Activated naive CD4-positive, alpha-beta T cell treated with anti-CD3 and anti-CD28 coated beads, Interleukin-2, amount 10 ng/mL, durations not matched to agents 7 days and 5 days (primary cell): ENCODE measurements at places on chromosomes 5 and 9.

DNA sequence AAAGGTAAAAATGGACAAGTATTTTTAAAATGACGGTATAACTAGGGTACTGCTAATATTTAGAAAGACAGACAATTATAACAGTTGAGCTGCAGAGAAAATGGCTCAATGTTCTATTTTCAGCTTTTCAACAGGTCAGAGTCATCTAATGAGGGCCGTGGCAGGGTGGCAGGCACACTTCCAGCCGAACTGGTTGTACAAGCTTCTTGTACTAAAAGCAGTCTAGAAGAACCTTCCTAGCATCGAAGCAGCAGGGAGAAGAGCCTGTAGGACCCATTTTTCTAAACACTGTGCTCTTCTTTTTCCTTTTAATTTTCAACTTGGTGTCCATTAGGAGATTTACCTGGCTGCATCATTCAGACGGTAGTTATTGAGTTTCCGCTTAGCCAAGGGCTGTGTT is 85.6 kb downstream of the SLC28A3 start:
- no peak for DNase-seq

- DNase-seq: no peak
These were observed 5.1 kb downstream of the IGFBPL1 start for GRCh38 chr9:38419181-38419580.

DNA sequence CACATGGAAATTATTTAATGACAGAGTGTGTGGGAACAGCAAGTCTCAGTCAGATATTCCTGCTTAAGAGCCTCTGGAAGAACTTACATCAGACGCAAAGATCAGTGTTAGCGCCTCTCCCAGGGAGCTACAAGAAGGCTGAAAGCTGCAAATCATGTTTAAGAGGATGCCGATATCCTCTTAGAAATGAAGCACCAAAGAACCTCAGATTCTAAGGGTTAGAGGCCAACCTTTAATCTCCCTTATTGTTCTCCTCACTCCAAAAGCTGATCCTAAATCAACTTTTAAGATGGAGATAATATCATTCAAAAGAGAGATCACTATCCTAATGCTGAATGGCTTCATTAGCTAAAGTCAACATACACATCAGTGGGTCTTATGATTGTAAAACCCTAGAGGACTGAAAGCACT is 160.6 kb downstream of the NFIB start:
- no peak for DNase-seq

DNA sequence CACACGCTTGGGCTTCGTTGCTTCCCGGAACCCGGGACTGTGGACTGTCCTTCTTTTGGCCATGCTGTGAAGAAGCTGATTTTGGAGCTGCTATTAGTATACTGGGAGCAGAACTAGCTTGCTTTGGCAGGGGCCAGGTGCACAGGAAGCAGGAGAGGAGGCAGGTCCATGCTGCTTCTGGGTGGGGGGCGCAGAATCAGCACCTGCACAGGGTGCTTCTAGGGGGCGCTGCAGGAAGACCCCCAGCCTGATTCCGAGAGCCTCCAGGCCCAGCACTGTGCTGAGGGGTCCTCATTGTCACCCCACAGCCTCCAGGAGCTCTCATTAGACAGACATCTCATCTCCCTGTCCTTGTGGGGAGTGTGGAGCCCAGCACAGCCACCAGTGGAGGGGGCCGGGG is 252.6 kb upstream of the IRX4 start:
- DNase-seq: no peak

- no peak for DNase-seq
These were observed 11.6 kb upstream of the SUSD1 start for GRCh38 chr9:112186695-112187094.

DNA sequence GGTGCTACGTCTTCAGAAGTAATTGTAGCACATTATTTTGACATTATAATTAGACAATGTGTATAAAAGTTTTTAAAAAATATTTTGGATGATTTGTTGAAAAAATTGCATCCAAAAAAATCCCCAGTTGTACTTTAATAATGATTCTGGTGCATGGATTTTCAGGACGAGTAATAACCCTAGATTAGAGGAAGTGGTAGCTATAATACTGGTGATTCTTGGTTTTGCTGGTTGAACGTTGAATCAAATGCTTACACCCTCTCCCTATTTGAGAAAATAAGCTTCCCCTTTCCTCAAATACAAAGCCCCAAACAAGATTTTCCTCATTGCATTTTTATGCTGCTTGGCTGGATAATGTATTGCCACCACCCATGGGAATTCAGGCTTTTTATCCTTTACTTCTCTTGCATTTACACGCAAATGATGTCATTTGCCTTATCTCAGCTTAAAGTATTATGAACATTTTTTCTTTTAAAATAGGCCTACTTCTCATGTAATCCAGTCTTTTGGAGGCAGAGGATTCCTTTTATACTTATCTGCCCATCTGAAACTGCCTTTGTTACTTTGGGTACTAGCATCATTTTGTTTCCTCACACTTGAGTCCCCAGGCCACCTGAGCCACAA is 86.3 kb downstream of the UBE2R2 start:
- no peak for DNase-seq

GRCh38 chr5:143016777-143017516 is 246.8 kb downstream of the ARHGAP26 start:
- DNase-seq: peak; percentile 60

GRCh38 chr9:127503379-127503921 is 52.1 kb downstream of the LRSAM1 start:
- DNase-seq: no peak

GRCh38 chr5:2094616-2094995 is 211.9 kb upstream of the IRX4 start:
- DNase-seq: no peak

DNA sequence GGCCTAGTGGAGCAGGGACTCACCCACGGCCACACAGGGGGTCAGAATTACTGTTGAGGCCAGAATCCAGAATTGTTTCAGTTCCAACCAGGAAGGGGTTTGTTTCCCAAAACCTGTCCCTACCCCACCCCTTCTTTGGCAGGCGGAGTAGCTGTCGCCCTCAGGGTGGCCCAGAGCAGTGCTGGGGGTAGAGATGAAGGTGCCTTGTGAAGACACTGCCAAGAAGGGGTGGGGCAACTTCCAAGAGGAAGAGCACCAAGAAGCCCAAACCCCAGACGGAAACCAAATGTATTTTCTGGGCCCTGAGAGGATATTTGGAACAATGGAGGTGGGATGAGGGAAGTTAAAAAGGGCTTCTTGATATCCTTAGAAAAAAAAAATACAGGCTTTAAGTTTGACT is 11.4 kb upstream of the NDST1 start:
- DNase-seq: no peak

GRCh38 chr5:168401226-168401625 is 85.0 kb upstream of the RARS1 start:
- DNase-seq: no peak

- no peak for DNase-seq
These were observed 2.4 kb downstream of the CD180 start for GRCh38 chr5:67194166-67194565.

DNA sequence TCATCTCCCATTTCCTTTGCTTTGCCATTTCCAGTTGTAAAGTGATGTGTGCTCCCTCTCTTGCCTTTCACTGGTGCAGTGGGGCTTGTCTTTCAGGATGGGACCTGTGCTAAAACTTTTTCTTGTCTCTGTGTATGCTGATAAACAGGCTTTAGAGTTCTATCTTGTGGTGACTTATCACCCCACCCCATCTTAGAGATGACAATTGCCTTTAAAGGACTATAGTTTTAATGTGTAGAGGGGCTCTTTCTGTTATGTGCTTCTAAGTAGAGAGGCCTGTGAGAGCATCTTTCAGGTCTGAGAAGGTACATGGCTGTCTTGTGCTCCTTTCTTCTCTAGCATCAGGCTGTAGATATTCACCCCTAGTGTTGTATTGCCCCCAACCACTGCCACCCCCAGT is 21.9 kb downstream of the MAN2A1 start:
- no peak for DNase-seq

GRCh38 chr5:171207256-171207847 is 101.7 kb upstream of the TLX3 start:
- DNase-seq: no peak

DNA sequence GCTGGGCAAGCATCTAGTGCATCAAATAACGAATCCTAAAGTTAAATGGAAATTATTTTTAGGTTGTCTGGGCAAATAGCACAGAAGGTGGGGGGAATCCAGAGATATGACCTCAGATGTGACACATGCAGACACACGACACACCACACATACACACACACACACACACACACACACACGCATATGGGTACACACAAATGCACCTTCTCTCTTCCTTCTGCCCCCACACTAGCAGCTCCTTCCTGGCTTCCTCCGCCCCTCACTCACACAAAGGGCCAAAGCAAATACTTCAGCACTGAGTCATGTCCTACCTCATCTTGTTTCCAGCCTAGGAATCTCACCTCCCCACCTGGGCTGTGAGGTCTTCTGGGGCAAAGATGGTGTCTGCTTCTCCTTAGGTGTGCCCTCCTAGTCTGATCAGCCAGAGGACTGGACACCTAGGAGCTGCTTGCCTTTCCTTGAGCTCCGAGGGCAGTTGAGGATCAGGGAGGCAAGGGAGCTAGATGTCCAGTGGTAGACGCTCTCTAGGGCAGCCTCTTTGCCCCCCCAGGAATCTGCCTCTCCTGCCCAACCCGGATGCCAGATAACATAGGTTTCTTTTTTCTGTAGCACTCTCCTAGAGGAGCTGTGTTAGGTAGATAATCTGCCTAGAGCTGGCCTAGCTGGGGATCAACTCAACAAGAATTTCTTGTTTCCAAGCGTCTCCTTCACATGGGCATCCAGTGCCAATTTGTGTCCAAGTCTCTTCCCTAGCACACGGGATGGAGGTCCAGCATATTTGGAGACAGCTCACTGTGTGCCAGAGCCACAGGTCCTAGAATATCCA is 14.3 kb upstream of the JADE2 start:
- no peak for DNase-seq

- DNase-seq: no peak
These were observed 1.1 kb upstream of the TLX3 start for GRCh38 chr5:171307789-171308452.

DNA sequence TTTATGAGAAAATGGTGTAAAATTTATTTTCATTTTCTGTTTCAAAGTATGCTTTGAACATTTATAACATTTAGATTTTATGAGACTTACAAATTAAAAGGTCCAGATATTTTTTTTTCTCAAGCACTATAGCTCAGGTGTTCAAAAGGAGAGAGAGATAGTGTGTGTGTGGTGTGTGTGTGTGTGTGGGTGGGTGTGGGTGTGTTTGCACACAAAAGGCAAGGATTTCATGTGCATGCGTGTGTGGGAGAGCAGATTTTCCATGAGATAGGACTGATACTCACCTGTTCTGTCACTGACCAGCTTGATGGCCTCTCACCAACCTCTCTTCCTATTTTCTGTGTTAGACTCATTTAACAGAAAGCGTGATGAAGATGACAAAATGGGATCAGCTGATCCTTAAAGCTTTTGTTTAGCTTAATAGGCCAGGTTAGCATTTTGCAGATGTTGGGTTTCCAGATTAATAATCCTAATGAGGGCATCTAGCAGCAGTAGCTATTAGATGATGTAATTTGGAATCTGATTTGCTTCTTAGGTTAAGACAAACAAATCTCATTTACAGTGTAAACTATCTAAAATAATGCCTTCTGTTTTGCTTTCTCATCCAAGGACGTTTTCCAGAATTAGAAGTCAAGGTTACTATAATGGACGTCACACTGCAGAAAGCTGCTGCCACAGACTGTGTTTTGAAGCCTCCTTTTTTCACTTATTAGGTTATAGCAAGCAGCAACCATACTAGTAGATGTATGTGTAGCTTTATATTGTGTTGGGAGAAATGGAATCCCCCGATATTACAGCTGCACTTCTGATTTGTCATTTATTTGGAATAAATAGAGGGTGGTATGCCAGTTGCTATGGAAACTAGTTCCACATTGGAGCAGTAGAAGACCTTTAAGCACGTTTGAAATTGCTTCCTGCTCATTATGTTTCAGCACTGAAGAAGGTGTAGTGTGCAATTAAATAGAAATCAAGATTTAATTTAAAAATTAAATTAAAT is 355.6 kb downstream of the TAF11L14 start:
- no peak for DNase-seq

DNA sequence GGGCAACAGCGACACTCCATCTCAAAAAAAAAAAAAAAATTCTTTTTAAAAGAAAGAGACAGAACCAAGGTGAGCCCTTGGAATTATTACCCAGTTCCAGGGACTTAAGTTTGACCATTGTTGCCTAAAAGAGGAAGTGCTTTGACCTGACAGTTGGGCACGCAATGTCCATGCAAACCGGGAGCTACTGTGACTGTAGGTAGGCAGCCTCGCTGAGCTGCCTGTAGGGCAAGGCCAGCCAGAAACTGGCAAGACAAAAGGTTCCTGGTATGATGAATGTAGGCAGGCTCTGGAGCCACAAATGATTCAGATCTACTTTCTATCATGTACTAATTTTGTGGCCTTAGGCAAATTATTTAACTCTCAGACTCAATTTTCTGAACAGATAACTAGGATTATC is 334.8 kb upstream of the ZNF462 start:
- DNase-seq: no peak

DNA sequence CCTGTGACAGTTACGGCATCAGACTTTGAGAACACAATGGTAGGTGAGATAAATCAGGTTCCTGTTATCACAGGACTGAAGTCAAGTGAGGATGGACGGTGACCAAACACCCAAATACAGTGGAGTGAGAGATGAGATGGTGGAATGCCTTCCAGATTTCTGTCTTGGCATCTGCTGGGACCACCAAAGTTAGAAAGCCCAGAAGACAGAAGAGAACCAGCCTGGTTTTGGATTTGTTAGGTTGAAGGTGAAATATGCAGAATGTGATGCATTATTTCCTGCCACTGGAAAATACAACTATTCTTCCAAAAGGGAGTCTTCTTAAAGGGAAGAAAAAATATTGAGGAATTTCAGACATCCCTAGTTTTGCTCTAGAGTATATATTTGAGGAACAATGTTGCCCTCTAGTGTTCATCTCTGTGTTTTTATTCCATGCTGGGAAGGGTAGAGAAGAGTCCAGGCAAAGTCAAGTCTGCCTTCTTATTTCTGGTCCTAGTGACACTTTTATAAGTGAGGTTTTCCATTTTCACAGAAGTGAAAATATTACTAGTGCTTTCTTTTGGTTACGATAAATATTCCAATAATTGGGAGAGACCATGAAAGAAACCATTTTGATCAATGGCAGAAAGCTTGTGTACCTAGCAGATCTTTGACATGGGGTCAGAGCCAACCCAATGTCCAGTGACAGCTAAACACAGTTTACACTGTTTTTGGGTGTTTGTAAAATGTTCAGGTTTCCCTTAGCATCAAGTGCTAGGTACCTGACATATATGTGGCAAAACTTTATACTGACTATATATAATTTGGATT is 142.3 kb upstream of the ANKH start:
- no peak for DNase-seq

- no peak for DNase-seq
These were observed 459.2 kb upstream of the RGMB start for GRCh38 chr5:98314292-98314691.
